Activated naive CD8-positive, alpha-beta T cell treated with anti-CD3 and anti-CD28 coated beads, Interleukin-2, amount 50 U/mL, for 24 hours (primary cell): ENCODE measurements at places on chromosomes 11 and 22.

GRCh38 chr11:119427279-119427678, 4.3 kb upstream of the THY1 start:
- DNase-seq, result no peak

GRCh38 chr11:117605331-117605730, 191.7 kb downstream of the DSCAML1 start:
- no peak for DNase-seq

DNA sequence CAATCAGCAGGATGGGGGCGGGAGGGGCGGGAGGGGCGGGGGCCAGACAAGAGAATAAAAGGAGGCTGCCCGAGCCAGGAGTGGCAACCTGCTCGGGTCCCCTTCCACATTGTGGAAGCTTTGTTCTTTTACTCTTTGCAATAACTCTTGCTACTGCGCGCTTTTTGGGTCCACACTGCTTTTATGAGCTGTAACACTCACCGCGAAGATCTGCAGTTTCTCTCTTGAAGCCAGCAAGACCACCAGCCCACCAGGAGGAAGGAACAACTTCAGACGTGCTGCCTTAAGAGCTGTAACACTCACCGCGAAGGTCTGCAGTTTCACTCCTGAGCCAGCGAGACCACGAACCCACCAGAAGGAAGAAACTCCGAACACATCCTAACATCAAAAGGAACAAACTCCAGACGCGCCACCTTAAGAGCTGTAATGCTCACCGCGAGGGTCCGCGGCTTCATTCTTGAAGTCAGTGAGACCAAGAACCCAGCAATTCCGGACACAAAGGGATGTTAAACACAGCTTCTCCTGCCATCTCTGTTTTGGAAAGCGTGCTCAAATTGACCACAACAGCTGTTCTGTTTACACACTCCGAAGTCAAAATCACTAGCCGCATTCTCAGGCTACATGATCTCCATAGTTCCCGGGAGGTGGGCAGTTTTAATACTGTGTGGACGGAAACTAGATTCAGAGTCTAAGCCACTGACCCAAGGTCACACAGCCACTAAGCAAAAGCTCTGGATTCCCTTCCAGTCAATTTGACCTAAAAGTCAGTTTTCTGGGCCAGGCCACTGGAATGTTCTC, 11.9 kb downstream of the PLAAT2 start:
- peak; percentile 40 for DNase-seq

DNA sequence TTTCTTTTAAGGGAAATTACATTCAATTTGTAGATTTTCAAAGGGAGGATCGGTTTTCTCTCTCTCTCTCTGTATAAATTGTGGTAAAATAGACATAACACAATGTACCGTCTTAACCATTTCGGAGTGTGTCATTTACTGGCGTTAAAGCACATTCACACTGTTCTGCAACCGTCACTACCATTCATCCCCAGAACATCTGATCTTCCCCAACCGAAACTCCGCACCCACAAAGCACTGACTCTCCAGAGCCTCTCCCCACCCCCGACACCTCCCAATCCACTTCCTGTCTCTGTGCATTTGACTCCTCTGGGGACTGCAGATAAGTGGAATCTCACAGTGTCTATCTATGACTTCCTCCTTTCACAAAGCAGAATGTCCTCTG, 15.9 kb upstream of the GRAMD4 start:
- peak; percentile 75 for DNase-seq

GRCh38 chr11:68832476-68833181, 9.1 kb downstream of the CPT1A start:
- no peak for DNase-seq

- peak; percentile 43 for DNase-seq
These were observed 467 bp downstream of the ESS2 start for GRCh38 chr22:19143967-19144400.

- no peak for DNase-seq
These were observed 22.6 kb downstream of the POU2AF3 start for GRCh38 chr11:111320728-111321568.

DNA sequence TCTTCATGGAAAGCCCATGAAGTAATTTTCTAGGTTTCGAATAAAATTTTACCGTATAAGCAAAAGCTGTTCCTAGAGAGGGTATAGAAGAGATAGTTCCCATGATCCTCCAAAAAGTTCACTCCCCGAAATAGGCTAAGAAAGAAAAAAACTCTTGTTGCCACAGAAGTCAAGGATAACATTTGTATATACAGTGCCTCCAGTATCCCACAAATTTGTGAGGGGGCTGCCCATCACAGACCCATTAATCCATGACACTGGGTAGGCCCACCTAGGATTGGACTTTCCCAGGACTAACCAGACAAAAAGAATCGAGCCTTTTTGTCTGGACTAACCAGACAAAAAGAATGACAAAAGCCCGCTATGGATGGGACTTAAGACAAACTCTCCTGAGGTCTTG, 233.0 kb downstream of the DDX10 start:
- DNase-seq, result no peak

- DNase-seq, result no peak
These were observed 1517.5 kb upstream of the TENM4 start for GRCh38 chr11:80958361-80958760.

DNA sequence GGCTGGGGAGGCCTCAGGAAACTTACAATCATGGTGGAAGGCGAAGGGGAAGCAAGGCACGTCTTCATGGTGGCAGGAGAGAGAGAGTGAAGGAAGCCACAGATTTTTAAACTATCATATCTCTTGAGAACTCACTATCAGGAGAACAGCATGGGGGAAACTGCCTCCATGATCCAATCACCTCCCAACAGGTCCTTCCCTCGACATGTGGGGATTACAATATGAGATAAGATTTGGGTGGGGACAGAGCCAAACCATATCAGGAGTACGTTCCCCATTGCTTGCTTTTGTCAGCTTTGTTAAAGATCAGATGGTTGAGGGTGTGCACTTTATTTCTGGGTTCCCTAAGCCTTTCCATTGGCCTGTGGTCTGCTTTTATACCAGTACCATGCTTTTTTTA, 53.7 kb upstream of the E2F8 start:
- DNase-seq, result no peak

DNA sequence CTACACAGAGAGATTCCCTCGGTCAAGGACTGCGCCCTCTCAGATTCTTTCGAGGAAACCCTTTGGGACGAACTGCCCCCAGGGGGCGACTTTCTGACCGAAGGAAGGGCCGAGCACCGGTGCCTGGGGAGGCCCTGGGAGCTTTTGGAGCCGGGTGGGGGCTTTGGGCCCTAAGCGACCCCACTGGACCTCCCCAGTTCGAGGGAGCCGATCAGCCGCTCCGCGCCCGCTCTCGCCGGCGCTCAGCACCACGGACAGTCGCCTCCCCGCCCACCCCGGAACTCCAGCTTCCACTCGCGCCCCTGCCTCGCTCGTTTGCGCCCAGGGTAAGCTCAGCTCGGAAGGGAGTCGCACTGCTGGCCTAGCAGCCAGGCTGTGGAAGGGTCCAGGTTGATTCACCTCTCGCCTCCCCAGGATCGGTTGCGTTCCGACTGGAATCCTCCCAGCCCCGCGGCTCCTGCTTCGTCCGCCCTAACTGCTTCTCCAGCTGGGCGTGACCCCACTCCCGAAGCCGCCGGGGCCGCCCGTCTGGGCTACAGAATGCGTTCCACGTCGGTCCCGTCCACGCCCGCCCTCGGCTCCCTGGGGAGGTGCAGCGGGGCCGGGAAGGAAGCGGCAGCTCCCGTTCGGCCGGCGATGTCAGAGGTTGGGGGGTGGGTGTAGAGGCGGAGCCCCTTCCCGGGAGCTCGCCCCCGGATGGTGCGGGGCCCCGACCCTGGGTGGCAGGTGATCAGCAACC, 428 bp downstream of the SCN3B start:
- DNase-seq, result peak; percentile 45

DNA sequence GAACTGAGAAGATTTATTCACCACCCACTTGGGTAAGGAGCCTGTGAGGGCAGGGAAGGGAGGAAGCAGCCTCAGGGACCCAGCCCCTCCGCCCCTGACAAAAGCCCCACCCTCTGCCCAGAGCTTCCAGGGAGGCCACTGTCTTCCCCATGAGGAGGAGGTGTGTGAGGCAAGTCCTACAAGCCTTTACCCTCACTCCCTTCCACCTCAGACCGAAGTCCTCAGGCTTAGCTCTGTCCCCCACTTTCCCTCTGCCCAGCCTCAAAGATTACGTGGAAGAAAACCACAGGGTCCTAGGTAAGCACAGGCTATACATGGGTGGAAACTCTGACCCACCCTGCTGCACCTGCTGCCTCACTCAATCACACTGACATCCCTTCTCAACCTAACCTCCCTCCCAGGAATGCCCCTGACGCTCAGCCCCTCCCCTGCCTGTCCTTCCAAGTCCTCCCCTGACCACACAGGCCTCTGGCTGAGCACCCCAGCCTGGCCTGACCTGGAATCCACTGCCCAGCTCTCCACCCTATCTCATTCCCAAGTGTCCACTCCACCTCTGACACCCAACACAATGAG, 3.6 kb upstream of the ARAP1 start:
- no peak for DNase-seq

- no peak for DNase-seq
These were observed 2123.7 kb upstream of the RAG2 start for GRCh38 chr11:38721586-38722315.

DNA sequence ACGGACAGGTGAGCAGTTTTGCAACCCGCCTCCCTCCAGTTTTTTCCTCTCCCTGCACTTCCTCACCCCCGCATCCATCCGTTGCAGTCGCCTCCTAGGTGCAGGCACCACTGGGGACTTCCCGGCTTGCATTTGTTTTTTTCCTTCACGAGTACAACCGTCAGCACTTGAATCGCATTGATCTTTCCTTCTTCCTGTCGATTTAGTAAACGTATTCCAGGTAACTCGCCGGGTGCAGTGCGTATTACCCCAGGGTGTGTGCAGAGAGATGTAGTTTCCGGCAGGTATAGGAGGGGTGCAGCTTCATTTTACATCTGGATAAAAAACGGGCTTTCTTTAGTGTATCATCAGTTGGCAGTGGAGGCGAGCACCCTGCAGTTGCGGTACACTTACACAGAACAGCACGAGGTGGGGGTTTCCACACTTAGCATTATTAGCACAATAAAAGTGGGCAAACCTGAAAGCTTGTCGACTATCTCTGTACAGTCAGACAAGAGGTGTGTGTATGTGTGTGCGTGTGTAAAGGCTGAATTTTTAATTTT, at the start of gene SORL1-AS1:
SORL1-AS1 (minus strand) TSS at position 359 of the 542 bp plus-strand sequence.
- peak; percentile 59 for DNase-seq

DNA sequence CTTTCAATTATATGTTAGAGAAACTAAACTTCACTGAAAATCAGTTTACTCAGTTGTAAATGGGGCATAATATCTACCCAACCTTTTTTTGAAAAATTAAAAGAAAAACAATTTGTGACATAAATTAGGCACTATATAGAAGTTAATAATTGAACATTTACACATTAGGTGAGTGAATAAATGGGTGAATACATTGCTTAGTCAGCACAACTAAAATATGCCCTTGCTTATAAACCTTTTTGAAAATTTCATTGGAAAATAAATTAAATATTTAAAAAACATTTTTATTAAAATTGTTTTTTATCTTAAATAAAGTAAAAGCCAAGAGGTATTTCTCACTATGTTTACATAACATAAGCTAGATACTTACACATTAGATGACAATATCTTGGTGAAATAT, 994.5 kb upstream of the TENM4 start:
- DNase-seq, result no peak

DNA sequence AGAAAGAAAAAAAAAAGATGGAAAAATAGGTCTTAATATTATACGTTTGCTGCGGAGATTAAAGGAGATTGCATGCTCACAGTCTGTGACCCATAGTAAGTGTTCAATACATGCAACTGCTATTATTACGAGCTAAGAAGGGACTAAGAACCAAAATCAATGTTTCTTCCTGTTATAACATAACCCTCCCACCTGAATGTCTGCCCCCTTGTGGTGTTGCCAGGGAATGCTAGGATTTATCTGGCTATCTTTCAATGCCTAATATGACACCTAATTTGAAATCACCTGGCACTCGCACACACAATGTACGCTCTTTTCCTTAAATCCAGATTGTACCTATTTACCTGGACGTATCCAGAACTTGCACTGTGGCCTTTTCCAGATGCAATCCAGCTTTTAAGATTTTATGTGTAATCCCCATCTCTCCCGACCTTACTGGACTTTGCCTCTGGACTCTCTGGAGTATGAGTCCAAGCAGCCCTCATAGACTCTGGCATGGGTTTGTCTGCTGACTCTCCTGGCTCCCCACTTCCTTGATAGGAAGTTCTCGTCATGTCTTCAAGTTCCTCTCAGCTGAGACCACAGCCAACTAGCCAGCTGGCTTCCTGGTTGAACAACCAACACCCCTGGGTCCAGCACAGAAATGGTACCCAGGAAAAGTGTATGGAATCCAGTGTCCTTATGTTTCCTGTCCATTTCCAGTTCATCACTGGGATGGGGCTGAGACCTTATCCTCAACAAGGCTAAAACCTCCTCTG, 151.5 kb downstream of the CCDC34 start:
- peak; percentile 7 for DNase-seq

DNA sequence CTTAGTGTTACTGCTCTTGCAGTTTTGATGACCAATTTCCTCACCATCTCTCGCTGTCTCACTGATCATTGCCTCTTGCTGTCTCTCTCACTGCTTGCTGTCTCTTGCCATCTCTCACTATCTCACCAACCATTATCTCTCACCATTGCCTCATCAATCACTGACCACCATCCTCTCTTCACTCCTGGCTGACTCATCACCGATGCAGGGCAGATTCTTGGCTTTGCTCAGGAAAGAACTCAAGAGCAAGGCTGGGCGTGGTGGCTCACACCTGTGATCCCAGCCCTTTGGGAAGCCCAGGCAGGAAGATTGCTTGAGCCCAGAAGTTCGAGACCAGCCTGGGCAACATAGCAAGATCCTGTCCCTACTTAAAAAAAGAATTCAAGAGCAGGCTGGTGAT, 66.3 kb upstream of the SYN3 start:
- no peak for DNase-seq

DNA sequence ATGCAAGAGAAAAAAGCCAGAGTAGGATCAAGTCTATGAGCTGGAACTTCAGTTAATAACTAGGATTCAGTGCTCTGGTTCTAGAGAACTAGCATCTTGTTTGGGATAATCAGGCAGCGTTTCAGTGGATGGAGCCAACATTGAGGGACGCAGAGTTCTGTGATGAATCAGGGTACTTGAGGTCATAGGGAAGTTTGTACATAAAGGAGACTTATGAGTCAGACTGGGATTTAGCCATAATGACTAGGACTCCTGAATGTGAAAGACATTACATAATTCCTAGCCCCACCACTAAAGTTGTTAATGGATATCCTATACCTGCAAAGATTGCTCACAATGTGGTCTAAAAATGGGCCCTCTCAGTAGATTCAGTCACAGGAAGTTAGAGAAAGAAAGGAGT, 6.8 kb downstream of the SLN start:
- DNase-seq, result no peak

DNA sequence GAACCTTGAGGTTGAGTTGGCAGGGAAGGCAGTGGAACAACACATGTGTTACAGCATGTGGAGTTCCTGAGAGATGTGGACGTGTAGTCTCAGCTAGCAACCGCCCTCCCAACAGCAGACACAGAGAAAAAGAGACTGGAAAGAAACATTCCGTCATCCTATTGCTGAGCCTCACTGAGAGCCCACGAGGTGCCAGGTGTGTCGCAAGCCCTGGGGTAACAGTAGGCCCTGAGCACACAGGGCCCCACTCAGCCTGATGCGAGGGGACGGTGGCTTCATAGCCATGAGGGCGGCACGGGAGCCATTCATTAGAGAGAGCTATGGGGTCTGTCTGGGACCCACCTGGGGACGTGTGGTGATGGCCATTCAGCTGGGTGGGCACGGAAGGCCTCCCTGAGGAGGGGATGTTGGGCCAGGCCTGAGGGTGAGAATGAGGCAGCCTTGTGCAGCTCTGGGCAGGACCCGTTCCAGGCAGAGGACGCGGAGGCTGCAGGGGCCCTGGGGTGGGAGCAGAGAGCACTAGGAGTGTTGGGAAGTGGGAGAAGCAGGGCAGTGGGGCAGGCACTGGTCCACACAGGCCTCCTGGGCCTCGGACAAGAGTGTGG, 26.2 kb downstream of the MPPED1 start:
- no peak for DNase-seq

GRCh38 chr11:73404506-73405145, 28.4 kb downstream of the RELT start:
- no peak for DNase-seq
